ENCODE measurements at places on chromosomes 5 and 9.

GRCh38 chr5:93054424-93055163 is 526.4 kb downstream of the NR2F1-AS1 start:
- DNase-seq: peak; percentile 2

- DNase-seq: no peak
These were observed 25.3 kb downstream of the ARRDC3 start for GRCh38 chr5:91357806-91358205.

DNA sequence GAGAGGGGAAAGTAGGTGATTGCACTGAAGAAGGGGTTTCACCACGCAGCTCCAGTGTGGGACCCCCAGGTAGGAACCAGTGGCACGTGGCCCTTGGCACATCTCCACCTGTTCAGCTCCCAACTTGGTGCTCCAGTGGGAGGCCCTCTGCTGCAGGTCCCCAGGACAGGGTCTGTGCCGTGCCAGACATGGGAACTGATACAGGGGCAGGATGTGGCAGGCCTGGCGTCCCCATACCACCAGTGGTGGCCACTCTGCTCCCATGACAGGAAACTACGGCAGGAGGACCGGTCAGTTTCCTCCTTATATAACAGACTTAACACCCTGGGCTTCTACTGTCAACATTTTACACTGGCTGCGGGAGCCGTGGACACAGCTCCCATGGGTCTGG is 67.3 kb downstream of the PSMB7 start:
- no peak for DNase-seq

GRCh38 chr5:108924457-108924961 is 176.8 kb downstream of the FER start:
- DNase-seq: peak; percentile 7

GRCh38 chr5:126384985-126385384 is 38.2 kb upstream of the GRAMD2B start:
- DNase-seq: no peak

DNA sequence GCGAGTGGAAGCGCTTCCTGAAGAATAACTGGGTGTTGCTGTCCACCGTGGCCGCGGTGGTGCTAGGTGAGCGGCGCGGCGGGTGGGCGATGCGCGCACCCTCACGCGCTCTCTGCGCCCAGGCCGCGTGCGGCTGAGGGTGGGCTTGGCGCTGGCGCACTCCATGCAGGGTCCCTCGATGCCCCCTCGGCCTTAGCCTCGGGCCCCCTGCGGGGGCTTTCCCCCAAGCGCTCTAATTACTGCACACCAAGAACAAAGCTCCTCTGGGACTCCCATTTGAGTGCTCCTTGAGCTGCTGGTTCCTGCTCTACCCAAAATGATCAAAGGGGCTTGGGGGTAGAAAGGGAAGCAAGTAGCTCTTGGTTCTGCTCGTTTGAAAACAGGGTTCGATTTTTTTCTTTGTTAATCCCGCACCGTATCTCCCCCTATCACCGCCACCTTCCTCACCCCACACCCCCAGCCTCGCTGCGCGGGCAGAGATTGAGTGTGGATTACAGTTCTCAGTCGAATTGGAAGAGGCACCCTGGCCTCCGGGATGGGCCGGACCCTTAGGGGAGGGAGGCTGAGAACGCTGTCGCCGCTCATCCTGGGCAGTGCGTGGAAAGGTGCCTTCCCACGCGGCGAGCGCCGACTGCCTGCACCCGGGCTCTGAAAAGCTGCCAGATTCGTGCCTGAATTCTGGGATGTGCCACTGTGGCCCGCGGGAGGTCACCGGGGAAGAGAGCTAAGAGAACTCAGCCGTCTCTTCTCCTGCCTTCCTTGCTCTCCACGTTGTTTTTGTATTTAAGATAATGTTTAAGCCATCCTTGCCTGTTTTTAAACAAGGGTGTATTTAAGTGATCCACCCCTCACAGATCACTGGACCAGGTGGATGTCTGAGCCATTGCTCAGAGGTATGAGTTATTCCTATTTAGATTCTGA is 697 bp downstream of the SLC1A1 start:
- DNase-seq: no peak

GRCh38 chr9:4137234-4137633 is 162.6 kb downstream of the GLIS3 start:
- DNase-seq: no peak

- no peak for DNase-seq
These were observed 7.2 kb upstream of the SFXN1 start for GRCh38 chr5:175471196-175471595.

DNA sequence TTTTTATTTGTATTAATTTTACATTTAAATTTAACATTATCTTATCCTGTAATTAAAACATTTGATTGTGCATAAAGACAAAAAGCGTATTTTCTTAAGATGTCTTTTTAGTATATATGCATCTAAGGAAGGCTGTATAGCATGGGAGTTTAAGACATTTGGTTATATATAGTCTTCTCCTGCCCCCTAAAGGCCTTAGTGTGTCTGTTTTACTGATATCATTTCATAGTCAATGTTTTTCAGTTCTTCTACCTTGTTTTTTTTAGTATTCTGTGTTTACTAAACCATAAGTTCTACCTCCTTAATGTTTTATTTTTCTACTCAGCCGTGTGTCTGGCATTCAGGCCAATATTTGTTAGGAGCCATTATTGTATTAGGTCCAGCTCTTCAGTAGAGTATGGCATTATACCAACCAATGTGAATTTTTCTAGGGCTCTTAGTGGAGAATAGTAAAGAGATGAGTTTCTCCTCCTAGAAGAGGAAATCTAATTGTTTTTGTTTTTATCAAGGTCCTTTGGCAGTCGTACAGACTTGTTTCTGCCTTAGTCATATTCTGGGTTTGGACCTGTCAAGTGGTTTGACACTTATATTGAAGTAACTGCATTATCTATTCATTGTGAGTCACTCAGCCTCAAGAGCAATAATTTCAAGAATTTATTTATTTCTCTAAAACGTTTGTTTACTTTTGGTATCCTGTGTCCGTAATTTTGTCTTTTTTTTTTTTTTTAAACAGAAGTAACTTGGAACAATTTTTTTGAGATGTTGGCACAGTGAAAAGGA is 74.8 kb downstream of the SLF1 start:
- DNase-seq: peak; percentile 50

GRCh38 chr5:135019314-135019713 is 14.7 kb downstream of the PITX1 start:
- no peak for DNase-seq

GRCh38 chr9:78015241-78015640 is 16.4 kb downstream of the GNAQ start:
- no peak for DNase-seq
